ENCODE measurements at places on chromosomes 12 and 14. TPM values are rescaled to one million over a fixed set of nuclear protein-coding genes. Genes with fewer than 3 reads are reported as not detected.

The ALG10 gene
- total RNA-seq = 9.6 TPM

The KLRD1 gene
- 7.8 TPM for total RNA-seq

The SERPINA9 gene
- total RNA-seq = not detected

The CELA1 gene
- total RNA-seq = not detected

GRCh38 chr12:108799401-108800243 lies 57.8 kb downstream of the SSH1 start:
- DNase-seq = no peak

GRCh38 chr12:56128670-56129205 lies 671 bp downstream of the ESYT1 start:
- DNase-seq = no peak

The NTF3 gene
- total RNA-seq = 6.1 TPM

The NKX2-1 gene
- total RNA-seq = not detected

The OS9 gene
- total RNA-seq = 201 TPM

The MANSC1 gene
- total RNA-seq = 38.9 TPM

- no peak for DNase-seq
Observed at GRCh38 chr14:33210311-33210710, 271.6 kb downstream of the NPAS3 start.

The RNASE7 gene
- 0.94 TPM for total RNA-seq

The MYRFL gene
- total RNA-seq = not detected

The TESPA1 gene
- 1.3 TPM for total RNA-seq

DNA sequence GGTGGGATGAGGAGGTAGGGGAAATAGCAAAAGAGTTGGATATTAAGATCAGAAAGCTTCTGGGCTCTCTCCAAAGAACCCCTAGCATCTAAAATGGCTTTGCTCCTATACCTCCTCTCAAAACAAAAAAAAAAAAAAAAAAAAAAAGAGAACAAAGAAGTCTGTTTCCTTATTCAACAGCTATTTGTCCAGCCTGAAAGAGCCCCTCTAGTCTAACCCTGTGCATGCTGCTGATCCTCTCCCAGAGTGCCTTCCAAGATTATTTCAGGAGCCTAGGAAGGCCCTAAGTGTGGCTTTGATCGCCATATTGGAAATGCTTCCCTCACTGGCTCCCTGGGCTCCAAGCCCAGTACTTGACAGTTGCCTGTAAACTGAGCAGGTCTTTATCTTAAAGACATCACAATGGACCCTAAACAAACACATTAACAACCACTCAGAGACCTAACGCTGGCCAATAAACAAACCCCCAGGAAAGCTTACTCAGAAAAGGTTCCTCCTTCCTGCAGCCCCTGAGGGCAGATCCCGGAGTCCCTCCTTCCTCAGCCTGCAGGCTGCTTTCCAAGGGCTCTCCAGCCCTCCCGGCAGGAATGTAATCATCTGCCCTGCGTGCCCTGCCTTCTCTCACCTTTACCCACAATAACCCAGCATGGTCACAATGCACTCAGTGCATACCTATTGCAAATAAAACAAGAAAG lies 17.4 kb upstream of the COL2A1 start:
- no peak for DNase-seq

The MDGA2 gene
- not detected for total RNA-seq

- DNase-seq = peak; percentile 76
Observed at GRCh38 chr14:103056322-103057027, 874 bp downstream of the CDC42BPB start.

The KRT73 gene
- total RNA-seq = not detected

The FLRT2 gene
- 25.5 TPM for total RNA-seq

The WNT5B gene
- 7.2 TPM for total RNA-seq

The MSRB3 gene
- 66.5 TPM for total RNA-seq

DNA sequence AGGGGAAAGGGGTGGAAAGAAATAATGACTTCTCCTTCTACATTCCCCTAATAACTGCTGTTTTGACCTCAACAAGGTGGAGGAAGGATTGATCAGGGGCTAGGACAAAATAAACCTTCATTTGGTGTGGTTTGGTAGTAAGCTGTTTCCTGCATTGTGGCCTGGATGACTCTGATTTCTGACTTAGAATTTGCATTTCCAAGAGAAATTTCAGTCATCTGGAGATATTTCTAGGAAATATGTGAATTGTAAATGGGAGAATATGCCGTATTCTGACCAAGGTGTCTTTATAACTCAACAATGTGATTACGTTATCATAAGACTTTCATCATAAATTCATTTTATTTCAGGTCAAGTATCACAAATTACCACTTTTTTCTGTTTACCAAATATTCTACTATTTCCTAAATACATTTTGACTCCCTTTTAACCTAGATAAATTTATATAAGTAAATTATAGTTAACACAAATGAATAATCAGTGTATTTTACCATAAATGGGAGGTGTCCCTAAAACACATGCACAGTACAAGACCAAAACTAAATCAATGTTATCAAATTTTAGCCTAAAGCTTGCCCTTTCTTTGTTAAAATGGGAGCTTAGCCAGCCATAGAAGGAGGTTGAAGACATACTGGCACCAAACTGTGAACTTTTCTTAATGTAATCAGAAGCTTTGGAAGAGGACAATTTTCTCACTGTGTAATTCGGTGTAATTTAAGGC lies 828.8 kb downstream of the TMTC2 start:
- no peak for DNase-seq

DNA sequence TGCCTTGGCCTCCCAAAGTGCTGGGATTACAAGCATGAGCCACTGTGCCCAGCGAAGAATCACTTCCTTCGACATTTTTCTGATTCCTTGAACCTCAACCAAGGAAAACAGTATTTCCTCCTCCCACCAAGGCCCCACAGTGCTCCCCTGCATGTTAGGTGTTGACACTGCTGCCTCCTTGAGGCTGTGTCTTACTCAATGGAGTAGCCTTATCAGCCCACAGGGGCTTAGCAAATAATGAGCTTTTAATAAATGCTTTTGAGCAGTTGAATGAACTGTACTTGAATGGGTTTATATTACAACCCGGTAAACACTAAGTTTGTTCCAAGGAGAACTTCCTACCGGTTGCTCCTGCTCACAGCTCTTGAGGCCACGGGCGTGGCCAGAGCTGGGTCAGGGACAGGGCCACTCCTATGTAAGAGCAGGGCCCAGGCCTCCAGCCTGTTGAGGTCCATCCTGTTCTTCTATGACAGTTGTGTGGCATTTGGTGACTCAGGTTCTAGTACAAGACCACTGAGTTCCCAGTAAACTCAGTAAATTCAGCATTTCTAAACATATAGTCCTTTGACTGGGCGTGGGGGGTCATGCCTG lies 36.8 kb upstream of the TUBA1A start:
- no peak for DNase-seq

The NXPH4 gene
- total RNA-seq = not detected

- no peak for DNase-seq
Observed at GRCh38 chr12:9697619-9698018, 28.1 kb downstream of the CLEC2D start.

The CCDC196 gene
- not detected for total RNA-seq

DNA sequence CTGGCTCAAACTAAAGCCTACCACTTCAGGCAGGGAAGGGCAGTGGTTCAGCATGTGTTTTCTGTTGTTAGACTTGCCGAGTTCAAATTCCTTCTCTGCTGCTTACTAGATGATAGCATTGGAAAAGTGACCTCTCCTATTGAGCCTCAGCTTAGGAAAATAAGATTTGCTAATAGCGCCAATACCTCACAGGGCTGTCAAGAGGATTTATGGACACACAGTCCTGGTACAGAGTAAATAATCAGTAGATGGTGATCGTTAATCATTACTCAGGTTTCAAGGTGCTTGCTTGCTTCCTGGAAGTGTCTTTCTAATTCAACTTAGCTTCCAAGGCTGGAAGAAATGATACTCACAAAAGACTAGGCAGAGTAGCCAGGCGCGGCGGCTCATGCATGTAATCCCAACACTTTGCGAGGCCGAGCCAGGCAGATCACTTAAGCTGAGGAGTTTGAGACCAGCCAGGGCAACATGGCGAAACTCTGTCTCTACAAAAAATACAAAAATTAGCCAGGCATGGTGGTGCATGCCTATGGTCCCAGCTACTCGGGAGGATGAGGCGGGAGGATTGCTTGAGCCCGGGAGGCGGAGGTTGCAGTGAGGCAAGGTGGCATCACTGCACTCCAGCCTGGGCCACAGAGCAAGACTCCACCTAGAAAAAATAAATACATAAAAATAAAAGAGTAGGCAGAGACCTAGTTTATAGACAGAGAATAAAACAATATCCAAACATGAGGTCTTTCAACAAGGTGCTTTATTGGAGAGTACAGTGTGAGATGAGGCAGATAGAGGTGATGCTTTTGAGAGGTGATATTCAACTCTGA lies 6.0 kb downstream of the PLA2G1B start:
- no peak for DNase-seq

GRCh38 chr14:99874306-99874705 lies 81.1 kb downstream of the EML1 start:
- DNase-seq = no peak

DNA sequence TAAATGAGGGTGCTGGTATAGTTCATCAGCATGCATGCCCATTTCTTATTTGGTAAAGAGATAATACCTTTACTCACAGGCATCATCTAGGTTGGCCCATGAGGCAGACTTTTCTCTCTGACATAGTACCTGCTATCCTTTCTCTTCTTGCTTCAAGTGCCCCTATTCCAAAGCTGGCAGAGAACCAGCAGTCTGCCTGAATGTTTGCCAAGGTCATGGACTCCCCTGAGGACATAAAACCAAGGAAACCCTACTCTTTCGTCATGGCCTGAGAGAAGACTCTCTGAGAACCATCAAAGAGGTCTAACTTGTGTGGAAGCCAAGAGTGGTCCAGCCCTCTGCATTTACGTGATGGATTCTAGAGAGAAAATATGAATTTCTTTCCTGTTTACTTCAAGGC lies 11.9 kb downstream of the PPP1R36 start:
- DNase-seq = no peak

The PTCSC3 gene
- total RNA-seq = not detected

Measured in ureter (tissue), 1 donor.